Smooth muscle cell of the pulmonary artery (primary cell): ENCODE measurements at places on chromosomes 2 and 18. TPM values are rescaled to one million over a fixed set of nuclear protein-coding genes. Genes with fewer than 3 reads are reported as not detected.

The NAT8 gene
- not detected in 2 replicates for total RNA-seq

The NCKAP5 gene
- total RNA-seq, result 0.76 and 5.7 TPM in 2 replicates

The KCNF1 gene
- not detected in 2 replicates for total RNA-seq

The SERPINB7 gene
- total RNA-seq, result 0.07 and 0.46 TPM in 2 replicates

The FHL2 gene
- 197 and 230 TPM in 2 replicates for total RNA-seq

The CNGA3 gene
- total RNA-seq, result not detected in 2 replicates

The BCL11A gene
- total RNA-seq, result 0.20 and 0.59 TPM in 2 replicates

The ALLC gene
- not detected in 2 replicates for total RNA-seq

The TMEM200C gene
- total RNA-seq, result 0.13 and 0.30 TPM in 2 replicates

The NETO1 gene
- not detected in 2 replicates for total RNA-seq

The COL4A3 gene
- total RNA-seq, result 2.6 and 3.5 TPM in 2 replicates

The DYNAP gene
- total RNA-seq, result not detected in 2 replicates

The PLB1 gene
- total RNA-seq, result 0.46 and 1.3 TPM in 2 replicates

The CPO gene
- not detected in 2 replicates for total RNA-seq

The SP100 gene
- 94.7 and 111 TPM in 2 replicates for total RNA-seq

The RPL37A gene
- total RNA-seq, result 1,530 and 1,551 TPM in 2 replicates

The CFAP65 gene
- total RNA-seq, result 0.03 TPM in 1 of 2 replicates, not detected in the other

The ACVR1 gene
- 59.2 and 62.4 TPM in 2 replicates for total RNA-seq

The AQP12A gene
- not detected in 2 replicates for total RNA-seq

The POTEJ gene
- not detected in 2 replicates for total RNA-seq

The REL gene
- total RNA-seq, result 4.2 and 4.8 TPM in 2 replicates

The RAB27B gene
- 10.6 and 63.2 TPM in 2 replicates for total RNA-seq

The PPP1R1C gene
- total RNA-seq, result 0.07 TPM in 1 of 2 replicates, not detected in the other

The SLC9A4 gene
- total RNA-seq, result 0.03 TPM in 1 of 2 replicates, not detected in the other

The VPS4B gene
- 38.7 and 48.4 TPM in 2 replicates for total RNA-seq

The DTNA gene
- total RNA-seq, result 7.8 and 43.9 TPM in 2 replicates

The GPR35 gene
- 0.85 and 2.0 TPM in 2 replicates for total RNA-seq
